ENCODE measurements at places on chromosomes 5 and 9.

DNA sequence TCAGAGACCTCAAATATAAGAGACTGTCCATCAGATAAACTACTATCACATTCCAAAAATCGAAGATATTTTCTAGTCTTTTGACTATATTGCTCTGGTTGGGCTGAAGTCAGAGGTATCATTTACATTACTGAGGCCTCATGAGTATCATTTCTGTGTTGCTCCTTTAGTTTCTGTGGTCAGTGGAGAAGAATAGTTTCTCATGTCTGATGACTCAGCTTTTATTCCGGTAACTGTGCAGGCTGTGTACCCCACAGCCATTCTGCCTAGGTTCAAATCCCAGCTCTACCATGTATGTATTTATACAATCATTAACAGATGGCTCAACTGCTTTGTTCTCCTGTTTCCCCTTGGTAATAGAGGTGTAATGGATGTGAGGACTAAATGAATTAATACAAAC is 179.3 kb downstream of the ALDH1A1 start:
- no peak for DNase-seq

DNA sequence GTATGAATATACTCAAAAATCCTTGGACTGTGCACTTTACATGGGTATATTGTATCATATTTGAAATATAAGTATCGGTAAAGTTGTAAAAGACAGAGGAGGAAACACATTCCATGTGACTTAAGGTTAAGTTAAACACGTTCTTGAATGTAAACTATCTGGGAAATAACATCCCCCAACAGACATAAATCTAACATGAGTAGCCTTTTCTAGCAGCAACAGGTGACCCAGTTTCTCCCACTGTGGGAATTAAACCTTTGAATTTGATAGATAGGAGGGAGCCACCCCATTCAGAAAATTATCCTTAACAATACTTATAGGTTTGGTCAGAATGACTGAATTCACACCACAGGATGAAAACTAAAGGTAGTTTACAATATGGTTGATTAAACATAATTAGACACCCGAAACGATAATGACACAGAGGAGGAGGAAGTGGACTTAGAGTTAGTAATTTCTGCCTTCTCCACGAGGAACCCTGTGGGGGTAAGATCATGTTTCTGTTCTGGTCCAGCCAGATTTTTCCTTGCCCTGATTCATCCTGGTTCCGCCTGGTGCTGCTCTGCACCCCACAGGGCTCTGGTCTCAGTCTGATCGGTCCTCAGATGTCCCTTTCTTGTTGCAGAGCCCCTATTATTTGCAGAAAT is 84.6 kb upstream of the DNAH5 start:
- no peak for DNase-seq

DNA sequence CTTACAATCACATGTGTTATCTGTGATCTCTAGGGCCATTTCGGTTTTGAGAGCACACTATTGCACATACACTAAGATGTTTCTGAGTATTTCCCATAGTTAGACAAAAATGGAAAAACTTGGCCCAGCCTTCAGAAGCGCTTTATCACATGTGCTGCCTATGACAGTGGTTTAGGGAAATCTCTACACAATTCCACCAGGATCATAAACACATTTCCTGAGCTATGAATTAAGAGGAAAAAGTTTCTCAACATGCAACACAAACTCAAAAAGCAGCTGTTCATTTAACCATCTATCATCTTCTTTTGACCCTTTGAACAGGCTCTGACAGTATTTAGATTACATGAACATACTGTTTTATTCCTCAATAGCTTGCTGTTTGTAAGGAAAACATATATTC is 15.1 kb downstream of the FGF1 start:
- DNase-seq = no peak

- DNase-seq = no peak
Observed at GRCh38 chr9:126499005-126499910, 114.5 kb upstream of the LMX1B start.

DNA sequence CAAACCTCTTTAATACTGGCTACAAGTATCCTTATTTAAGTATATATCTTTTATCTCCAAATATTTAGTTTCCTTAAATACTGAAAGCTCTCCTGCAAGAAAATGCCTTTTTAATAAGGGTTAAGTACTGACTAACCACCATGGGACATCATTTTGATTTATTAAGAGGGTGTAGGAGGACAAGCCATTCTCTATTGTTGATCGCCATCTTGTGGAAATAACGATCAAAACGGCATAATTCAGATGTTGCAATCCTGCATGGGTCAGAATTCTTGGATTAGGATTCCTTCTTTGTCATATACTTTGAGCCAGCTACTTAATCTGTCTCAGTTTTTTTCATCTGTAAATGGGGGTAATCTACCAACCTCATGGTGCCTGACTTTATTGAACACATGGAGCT is 28.7 kb upstream of the C5orf46 start:
- no peak for DNase-seq

- DNase-seq = no peak
Observed at GRCh38 chr5:71938895-71939294, 168.4 kb upstream of the MAP1B start.

DNA sequence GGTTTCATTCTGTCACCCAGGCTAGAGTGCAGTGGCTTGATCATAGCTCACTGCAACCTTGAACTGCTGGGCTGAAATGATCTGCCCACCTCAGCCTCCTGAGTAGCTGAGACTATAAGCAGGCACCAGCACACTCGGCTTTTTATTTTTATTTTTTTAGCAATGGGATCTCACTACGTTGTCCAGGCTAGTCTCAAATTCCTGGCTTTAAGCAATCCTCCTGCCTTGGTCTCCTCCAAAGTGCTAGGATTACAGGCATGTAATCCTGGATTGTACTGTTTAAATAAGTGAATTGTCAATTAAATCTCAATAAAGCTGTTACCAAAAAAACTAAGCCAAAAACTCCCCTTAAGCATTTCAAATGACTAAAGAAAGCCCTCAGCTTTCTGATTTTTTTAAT is 18.9 kb downstream of the GOLPH3 start:
- no peak for DNase-seq

DNA sequence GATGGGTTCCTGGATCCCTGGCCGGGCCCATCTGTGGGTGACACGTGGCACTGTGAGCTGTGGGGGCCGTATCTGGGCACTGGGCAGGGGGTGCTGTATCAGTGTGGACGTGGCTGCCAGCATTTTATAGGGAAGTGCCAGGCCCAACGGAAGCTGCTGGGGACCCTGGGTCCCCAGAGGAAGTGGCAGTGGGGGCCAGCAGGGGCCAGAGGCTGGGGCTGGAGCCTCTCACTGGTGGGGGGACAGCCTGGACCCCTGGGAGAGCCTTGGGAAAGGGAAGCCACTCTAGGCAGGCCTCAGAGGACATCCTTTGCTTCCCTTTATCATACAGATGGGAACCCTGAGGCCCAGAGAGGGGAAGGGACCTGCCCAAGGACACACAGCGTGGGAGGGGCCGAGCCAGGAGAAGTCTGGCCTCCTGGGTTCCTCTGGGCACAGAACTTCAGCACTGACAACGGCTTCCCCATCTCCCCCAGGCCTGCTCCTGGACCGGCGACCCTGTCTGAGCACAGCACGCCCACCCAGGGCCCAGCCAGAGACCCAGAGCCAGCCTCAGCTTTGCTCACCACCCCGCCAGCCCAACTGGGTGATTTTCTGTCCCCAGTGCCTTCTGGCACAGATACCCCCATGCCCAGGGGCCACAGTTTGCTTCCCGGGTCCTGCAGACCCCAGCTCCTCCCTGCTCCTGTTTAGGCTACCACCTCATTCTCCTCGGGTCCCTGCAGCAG is 15.5 kb upstream of the LAMC3 start:
- no peak for DNase-seq

- no peak for DNase-seq
Observed at GRCh38 chr9:109253637-109254284, 67.1 kb downstream of the EPB41L4B start.

- DNase-seq = no peak
Observed at GRCh38 chr5:78799266-78800017, 150.9 kb upstream of the LHFPL2 start.

- DNase-seq = no peak
Observed at GRCh38 chr9:133554729-133555128, 20.2 kb downstream of the ADAMTSL2 start.

DNA sequence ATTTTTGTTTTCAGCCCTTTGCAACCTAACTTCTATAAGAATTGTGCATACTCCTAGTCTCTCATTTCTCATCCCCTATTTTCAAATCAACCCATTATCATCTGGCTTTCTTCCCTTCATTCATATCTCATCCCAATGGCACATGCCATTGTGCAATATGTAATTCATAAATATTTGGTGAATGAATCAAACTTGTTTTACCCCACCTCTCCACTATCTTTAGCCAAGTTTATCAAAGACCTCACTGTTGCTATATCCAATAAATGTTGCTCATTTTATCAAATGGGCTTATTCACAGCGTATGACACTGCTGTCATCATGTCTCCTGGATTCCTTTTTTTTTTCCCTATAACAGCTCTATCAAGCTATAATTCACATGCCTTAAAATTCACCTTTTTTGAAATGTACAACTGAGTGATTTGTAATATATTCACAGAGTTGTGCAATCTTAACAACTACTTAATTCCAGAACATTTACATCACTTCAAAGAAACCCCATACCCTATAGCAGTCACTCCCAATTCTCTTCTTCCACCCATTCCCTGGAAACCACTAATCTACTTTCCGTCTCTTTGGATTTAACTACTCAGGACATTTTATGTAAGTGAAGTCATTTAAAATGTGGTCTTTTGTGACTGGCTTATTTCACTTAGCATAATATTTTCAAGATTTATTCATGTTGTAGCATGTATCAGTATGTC is 214.4 kb upstream of the PAPPA start:
- no peak for DNase-seq

GRCh38 chr5:179255527-179256327 is 89.5 kb downstream of the ADAMTS2 start:
- DNase-seq = no peak

DNA sequence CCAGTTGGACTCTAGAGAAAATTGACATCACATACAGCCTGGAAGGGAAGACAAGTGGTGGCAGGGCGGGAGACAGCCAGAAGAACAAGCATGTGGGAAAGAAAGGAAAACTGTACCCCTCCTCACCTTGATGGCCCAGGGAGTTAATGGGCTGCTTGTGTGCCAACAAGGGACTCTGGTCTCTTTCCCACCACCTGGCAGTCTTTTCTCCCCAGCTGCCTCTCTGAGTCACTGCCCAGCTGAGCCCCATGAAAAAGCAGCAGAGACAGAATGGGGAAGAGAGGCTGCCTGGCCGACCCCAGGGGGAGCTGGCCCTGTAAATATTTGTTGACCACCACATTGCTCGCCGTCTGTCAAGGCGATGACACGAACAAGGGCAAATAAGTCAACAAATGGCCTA is 359.4 kb downstream of the ENC1 start:
- no peak for DNase-seq

- DNase-seq = no peak
Observed at GRCh38 chr9:137000177-137000930, 4.0 kb upstream of the CLIC3 start.

- DNase-seq = no peak
Observed at GRCh38 chr5:20291766-20292165, 303.8 kb upstream of the CDH18 start.

DNA sequence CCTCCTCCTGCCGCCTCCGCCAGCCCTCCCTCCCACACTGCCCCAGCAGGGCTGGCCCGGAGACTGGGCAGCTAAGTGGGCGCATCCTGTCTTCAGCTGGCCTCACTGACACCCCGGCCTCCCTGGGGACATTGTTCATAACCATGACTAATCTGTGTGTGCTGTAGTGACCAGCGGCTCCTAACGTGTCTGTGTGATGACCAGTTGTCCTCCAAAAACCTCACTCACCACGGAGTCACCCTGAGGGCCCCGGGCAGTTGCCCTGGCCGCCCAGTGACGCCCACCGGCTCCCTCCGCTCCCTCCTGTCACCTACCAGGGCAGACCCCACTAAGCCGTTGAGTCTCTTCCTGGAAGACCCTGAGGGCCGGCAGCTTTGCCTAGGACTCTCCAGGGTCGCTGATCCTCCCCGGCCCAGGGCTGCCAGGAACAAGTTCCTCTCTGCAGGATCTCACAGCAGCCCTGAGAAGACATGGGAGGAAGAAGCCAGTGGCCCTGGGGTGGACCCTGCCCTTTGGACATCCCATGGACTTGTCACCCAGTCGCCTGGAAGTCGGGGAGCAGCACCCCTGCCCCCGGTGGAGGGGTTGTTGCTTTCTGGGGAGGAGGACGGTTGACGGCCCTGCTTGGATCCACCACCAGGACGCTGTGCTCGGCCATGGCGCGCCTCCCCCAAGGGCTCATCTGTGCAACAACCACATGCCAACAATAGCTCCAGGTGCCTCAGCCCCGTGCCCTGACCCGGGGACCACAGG is 110.2 kb upstream of the LMX1B start:
- DNase-seq = no peak

DNA sequence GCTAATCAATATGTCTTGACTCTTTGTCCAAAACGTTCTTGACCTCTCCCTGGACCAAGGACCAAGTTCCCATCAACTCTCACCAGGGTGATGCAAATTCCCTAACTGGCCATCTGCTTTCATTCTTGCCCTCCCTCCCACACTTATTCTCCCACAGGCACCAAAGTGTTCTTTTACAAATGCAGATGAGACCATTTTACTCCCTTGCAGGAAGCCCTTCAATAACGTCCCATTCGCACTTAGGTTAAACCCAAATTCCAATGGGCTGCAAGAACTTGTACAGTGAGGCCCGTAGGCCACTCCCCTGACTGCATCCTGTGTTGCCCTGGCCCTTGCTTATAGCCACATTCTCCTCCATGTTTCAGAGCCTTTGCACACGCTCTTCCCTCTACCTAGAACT is 7.3 kb downstream of the ARAP3 start:
- no peak for DNase-seq

DNA sequence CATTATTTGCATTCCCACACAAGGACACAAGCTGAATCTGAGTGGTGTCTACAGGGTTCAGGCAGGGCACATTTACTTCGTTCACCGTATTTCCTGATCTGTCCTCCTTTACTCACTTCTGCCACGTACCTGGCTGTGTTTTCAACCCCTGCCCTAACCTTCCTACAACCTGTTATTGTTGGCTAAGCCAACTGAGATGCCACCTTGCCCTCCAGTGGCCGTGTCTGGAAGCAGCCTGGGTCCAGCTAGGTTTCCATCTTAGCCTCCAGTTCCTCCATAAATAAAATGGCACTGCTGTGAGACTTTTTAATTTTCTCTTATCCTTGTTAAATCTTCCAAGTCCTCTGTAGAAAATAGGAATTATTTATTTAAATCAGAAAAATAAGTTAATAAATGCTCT is 64.8 kb downstream of the ATP10B start:
- DNase-seq = no peak

- DNase-seq = no peak
Observed at GRCh38 chr9:123073991-123074422, 40.5 kb downstream of the GPR21 start.

- peak; percentile 9 for DNase-seq
Observed at GRCh38 chr5:75510836-75511434, 494 bp downstream of the CERT1 start.

GRCh38 chr9:16434526-16434925 is 435.9 kb downstream of the BNC2 start:
- DNase-seq = no peak

GRCh38 chr5:157571357-157571827 is 4.2 kb downstream of the ADAM19 start:
- DNase-seq = no peak

GRCh38 chr9:133505901-133506652 is 18.7 kb downstream of the MYMK start:
- no peak for DNase-seq

GRCh38 chr5:137921931-137922330 is 32.7 kb downstream of the PKD2L2 start:
- no peak for DNase-seq

All from stimulated activated CD8-positive, alpha-beta memory T cell treated with anti-CD3 and anti-CD28 coated beads, Interleukin-4, amount 100 ng/mL, for 4 hours (primary cell).